ENCODE measurements at places on chromosomes 16 and 17.

DNA sequence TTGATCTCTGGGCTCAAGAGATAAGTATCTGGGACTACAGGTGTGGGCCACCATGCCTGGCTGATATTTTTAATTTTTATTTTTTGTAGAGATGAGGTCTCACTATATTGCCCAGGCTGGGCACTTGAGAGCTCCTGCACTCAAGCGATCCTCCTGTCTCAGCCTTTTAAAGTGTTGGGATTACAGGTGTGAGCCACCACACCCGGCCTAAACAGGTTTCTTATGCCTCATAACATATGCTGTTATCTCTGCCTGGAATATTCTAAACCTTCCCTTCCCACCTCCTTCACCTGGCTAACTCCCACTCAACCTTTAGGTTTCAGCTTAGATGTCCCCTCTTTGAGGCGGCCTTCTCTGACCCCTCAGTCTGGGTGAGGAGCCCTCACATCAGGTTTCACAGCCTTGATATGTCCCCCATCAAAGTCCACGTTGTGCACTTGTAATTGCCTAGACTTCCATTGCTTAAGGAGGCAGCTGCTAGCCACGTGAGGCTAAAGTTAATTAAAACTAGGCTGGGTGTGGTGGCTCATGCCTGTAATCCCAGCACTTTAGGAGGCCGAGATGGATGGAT, 8.6 kb upstream of the CNP start:
- no peak for DNase-seq

- no peak for DNase-seq
These were observed 187.5 kb upstream of the CDH11 start for GRCh38 chr16:65309354-65309753.

DNA sequence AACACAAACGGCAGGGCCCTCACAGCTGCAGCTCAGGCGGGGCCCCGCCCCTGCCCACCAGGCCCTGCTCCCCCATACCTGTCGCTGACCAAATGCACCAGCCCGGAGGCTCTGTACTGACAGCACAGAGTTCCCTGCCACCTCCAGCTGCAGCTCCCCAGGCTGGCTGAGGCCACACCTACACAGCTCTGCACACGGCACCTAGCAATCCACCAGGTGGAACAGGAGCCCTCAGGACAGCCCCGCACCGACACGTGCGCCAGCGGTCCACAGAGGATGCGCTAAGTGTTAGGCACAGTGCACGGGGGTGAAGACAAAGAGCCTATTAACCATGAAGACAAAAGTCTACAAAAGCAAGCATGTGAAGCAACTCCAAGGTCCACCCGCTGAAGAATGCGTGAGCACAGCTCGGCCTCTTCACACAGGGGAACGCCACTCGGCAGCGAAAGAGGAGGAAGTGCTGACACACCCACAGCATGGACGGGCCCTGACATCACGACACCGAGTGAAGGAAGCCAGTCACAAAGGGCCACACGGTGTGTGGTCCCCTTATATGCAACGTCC, 5.4 kb downstream of the ZCCHC14 start:
- DNase-seq, result no peak

DNA sequence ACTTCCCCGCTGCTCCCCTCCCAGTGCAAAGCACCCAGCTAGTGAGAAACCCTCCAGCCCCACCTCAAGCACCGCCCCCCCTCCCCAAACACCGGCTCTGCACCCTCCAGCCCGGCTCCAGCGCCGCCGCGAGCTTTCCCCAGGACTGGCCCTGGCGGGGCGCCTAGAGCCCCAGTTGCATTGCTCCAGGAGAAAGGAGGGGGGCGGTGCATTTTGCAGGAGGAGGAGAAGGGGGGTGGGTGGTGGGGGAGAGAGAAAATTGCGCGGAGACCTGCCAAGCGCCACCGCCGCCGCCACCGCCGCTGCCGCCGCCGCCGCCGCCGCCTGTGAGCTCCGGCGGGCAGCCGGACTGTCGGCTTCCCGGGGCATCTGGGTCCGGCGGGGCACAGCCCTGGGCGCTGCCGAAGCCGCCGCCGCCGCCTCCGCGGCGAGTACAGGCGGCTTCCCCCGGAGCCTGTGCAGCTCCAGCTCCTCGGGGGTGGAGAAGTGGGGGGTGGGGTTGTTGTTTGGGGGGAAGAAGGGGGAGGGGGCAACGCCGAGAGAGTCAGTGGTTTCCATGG, 333 bp upstream of the NOG start:
- peak; percentile 35 for DNase-seq

DNA sequence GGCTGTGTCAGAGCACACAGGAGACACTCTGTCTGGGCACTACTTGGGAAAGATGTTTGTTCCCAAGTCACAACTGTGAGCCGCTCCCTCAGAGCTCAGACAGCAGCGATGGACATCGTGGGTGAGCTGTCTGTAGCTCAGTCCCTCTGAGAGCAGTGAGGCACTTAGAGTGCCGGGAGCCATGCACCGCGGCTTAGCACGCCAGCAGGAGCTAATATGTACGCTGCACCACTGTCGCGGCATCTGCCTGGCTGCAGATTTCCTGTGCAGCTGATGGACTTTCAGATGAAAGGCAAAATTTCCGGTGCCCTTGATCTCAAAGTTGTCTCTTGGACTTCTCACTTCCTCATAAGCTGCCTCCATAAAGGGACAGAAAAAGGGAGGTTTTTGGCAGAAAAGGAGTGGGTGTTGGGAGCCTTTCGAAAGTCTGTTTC, 92.8 kb upstream of the ZNF469 start:
- no peak for DNase-seq

GRCh38 chr16:23434380-23434779, 18.6 kb downstream of the COG7 start:
- no peak for DNase-seq

- no peak for DNase-seq
These were observed 11.4 kb upstream of the CCL1 start for GRCh38 chr17:34374457-34374856.

DNA sequence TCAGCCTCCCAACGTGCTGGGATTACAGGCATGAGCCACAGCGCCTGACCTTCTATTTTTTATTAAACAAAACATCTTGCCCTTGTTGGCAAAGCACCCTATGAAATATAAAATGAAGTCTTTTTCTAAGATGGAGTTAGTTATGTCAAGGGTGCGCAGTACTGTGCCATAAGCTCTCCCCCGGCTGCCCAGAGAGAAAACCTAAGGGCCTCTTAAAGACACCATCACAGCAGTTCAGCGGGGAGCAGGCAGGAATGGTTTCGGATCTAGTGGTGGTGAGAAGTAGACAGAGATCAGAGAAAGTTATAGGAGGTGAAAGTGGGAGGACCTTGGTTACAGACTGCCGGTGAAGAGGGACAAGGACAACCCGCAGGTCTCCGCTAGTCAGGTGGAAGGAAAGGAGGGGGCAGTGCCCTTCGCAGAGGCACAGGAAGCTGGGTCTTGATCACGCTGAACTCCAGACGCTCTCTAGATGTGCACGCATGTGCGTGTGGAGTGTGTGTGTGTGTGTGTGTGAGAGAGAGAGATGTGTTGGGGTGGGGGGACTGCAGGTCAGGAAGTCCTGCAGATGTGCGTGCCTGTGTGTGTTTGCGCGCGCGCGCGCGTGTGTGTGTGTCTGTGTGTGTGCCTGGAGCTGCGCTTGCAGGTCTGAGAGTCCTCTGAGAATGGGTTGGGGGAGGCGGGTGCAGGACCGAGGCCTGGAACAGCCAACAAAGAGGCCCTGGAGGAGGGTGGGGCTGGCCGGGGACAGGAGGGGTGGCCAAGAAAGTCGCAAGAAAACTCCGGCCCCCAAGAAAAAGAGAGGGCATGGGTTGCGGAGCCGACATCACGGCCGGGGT, 748 bp upstream of the CMTM3 start:
- DNase-seq, result peak; percentile 71

DNA sequence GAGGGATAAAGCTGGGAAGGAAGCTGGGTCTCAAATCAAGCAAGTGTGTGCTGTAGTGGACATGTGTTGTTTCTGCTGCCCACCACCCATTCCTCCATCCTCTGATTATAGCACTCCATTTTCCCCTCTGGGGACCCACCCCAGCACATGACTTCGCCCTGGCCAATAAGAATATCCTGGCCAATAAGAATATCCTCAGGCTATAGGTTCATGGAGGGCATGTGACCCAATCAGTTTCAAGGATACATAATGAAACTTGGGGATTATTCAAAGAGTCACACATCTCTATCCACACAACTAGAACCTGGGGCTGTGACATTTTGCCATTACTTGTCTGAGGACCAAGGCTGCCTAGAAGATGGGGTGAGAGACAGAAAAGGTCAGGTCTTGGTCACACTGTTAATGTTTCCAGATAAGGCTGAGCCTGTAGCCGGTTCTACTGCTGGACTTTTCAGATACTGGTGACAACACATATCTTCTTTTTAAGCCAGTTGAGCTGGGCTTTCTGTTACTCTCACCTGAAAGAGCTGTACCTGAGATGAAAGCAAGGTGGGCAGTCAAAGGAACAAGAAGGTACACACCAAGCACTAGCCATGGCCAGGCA, 33.7 kb downstream of the MYO18A start:
- DNase-seq, result no peak

GRCh38 chr17:73713136-73713535, 68.9 kb upstream of the SDK2 start:
- DNase-seq, result no peak

DNA sequence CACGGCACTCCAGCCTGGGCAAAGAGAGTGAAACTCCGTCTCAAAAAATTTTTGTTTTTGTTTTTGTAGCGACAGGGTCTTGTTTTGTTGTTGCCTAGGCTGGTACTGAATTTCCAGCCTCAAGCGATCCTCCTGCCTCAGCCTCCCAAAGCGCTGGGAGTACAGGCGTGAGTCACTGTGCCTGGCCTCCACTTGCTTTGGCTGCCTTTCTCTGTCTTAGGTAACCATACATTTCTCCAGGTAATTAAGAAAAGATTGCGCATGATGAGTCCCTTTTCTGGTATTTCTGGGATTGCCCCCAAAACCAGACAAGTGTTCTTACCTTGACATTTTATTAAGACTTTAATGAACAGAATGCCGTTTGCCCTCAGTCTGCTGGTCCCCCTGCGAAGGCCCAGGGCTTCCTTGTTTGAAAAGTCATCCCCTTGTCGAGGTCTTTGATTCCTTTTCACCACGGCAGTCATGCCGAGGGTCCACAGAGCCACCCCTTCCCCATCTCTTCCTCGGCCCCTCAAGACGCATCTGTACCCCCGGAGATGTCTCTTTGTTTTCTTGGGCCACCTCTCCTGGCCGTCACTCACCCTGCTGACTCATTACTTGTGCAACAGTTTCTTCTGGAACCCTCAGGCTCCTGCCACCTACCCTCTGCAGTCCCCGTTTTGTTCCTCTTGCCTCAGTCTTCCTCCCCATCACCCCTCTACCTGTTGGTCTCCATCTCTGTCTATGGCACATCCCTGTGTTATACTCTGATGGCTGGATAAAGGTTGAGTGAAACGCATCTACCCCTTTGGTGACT, 151.0 kb downstream of the SEC14L1 start:
- DNase-seq, result no peak

- DNase-seq, result peak; percentile 28
These were observed 23.7 kb downstream of the CDH1 start for GRCh38 chr16:68760671-68761275.

DNA sequence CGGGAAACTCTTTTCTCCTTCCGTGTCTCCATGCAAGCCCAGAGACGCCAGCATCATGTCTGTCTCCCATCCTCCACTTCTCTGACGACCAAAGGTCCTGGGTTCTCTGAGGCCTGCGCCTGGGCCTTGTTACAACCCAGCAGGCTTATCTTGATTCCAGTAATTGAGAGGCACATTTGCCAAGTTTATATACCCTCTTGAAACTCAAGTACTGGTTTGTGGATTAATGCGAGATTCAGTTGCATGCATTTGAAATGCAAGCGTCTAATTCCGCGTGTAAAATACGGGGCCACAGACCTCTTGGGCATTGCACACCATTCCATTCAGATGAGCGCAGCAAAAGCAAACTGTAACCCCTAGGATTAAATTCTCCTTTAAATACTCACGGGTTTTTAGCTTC, 28.7 kb upstream of the CRISPLD2 start:
- no peak for DNase-seq

DNA sequence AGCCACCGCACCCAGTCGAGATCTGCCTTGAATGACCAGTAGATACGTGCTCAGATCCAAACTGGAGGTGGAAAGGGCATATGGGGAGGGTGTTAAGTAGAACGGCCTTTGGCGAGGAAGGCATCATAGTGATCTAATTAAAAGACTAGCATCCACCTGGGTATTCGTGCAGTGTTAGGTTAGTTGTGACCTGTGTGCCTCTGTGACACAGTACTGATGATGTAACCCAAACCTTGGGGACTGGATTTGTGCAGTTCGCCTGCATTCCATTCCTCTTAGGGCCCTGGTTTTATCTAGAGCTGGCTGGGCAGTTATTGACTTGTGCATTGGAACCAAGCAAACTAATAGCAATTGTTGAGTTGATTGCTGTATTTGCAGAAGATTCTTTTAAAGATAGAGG, 47.9 kb downstream of the SNX29 start:
- DNase-seq, result no peak

GRCh38 chr17:80955078-80955477, 36.6 kb upstream of the CHMP6 start:
- DNase-seq, result no peak

DNA sequence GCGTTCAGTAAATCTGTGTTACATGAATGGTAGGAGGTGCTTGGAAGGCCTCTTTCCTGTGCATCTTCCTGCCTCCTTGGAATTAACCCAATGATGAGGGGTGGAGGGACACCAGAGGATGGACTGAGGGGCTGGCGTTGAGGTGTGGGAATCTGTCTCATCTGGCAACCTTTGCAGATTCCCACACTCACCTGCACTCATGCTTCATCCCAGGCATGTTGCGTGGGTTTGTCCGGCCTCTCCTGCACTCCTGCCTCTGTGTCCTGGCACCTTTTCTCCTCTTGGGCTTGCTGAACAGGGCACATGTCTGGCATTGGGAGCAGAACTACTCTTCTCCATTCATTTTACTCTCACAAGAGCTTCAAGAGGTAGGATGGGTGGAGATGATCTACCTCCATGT, 3.1 kb upstream of the IGFBP4 start:
- DNase-seq, result no peak

- peak; percentile 46 for DNase-seq
These were observed 11.0 kb downstream of the HEXIM2 start for GRCh38 chr17:45172541-45173286.

GRCh38 chr16:30110661-30111060, 2.7 kb downstream of the GDPD3 start:
- DNase-seq, result no peak

DNA sequence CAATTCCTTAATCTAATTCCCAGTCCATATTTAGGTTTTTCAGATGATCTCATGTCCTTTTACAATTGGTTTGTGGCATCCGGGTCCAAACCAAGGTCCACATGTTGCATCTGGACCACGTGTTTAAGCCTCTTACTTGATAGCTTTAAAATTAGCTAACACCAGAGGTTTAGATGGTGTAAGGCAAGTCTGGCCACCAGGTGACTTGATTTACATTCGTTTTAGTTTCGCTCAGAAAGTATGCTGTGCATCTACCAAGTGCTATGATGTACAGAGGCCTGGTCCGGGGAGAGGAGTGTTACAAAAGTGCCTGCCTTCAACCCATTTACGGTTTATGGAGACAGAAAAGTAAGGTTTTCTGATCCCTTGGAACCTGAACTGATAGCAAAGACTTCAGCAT, 878 bp upstream of the DNAJA2 start:
- DNase-seq, result no peak

GRCh38 chr17:27657620-27658019, 26.6 kb downstream of the LGALS9 start:
- DNase-seq, result no peak

GRCh38 chr16:47311738-47312505, 148.9 kb downstream of the ITFG1 start:
- DNase-seq, result no peak
